ENCODE measurements at places on chromosomes 1 and 21. TPM values are rescaled to one million over a fixed set of nuclear protein-coding genes. Genes with fewer than 3 reads are reported as not detected.

The PALMD gene
- polyA plus RNA-seq: 12.7 TPM

The ADORA3 gene
- 4.9 TPM for polyA plus RNA-seq

The WDR64 gene
- 0.03 TPM for polyA plus RNA-seq

The CLDN19 gene
- polyA plus RNA-seq: not detected

The GPR157 gene
- 1.2 TPM for polyA plus RNA-seq
